ENCODE measurements at places on chromosomes 7 and 10.

DNA sequence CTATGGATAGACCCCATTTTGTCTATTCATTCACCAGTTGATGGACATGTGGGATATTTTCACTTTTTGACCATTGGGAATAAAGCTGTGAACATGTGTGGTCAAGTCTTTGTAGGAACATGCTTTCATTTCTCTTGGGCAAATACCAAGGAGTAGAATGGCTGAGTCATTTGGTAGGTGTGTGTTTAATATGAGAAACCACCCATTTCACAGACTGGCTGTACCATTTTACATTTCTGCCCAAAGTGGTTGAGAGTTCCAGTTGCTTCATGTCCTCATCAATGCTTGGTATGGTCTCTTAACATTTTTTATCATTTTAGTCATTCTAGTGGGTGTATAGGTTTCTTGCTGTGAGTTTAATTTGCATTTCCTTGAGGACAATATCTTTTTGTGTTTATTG, 124.9 kb upstream of the RHEB start:
- no peak for DNase-seq

DNA sequence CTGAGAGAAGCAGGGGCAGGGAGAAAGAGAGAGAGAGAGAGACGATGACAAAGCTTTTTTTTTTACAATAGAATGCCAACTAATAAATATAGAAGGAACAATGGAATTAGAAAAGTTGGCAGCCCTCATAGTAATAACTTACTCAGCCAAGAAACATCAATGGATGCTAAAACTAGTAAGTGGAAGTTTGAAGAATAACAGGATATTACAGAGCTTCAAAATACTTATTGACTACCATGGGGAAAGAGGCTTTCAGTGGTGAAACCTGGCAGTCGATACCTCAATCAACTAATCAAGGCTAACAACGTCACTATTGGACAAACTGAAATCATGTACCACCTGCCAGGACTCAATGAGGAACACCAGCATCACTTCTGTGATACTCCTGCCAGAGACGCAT, 100.5 kb upstream of the LRRC4 start:
- peak; percentile 62 for DNase-seq

DNA sequence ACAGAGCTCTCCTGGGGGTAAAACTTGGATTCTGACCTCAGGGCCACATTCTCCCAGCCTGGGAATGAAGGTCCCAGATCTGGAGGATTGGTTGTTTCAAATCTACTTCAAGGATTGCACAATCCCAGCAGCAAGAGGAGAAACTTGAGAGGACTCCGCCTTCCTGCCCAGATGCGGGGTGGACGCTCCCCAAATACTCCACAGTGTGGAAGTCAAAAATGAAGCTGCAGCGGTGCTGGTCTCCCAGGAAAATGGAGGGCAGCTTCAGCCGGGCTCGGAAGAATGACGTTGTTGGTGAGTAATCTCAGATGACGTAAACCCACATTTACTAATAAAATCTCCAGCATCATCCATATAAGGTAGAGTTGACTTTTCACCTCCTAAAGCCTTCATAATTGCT, 31.5 kb upstream of the PPP2R2D start:
- DNase-seq = no peak

- DNase-seq = no peak
Observed at GRCh38 chr7:93039282-93039681, 78.5 kb downstream of the SAMD9 start.

- no peak for DNase-seq
Observed at GRCh38 chr7:85614684-85615083, 427.8 kb upstream of the SEMA3D start.

GRCh38 chr10:67783606-67784294, 54.2 kb downstream of the DNAJC12 start:
- no peak for DNase-seq

DNA sequence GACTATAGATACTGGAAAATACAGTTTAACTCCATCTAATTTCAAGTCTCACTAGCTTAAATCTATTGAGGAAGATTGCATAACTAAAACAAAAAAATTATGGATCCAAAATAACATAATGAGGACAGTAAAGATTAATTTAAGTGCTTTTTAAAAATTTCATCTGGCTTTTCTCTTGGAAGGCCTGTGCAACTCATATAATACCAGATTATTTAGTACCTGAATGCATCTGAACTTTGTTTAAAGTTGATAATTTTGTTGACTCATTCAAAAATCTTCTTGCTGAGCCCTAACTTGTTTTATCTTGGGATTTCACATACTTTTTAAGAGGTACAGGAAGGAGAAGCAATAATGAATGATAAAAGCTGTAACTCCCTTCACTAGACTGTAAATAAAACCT, 146.5 kb downstream of the CSTF2T start:
- no peak for DNase-seq

DNA sequence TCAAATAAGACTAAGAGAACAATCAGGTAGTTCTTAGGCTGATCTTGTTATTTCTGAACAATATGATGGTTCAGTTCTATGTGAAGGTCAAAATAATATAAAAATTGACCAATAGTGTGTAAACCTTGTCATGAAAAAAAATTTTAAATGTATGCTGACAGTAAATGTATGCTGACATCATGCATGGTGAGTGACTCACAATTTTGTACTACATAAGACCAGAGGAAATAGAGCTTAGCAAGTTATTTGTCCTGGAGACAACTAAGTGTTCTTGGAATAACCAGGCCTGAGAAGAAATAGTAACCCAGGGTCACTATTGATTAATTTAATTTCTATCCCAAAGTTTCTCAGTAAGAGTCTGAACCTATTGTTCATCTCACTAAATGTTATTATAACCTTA, 182.2 kb upstream of the PCDH15 start:
- peak; percentile 4 for DNase-seq

GRCh38 chr7:47639495-47640110, 57.7 kb upstream of the TNS3 start:
- no peak for DNase-seq

- DNase-seq = no peak
Observed at GRCh38 chr7:37494926-37495325, 46.3 kb upstream of the ELMO1 start.

GRCh38 chr10:29136411-29136810, 152.5 kb upstream of the LYZL1 start:
- DNase-seq = no peak

GRCh38 chr7:101163279-101164070, 1.9 kb downstream of the VGF start:
- no peak for DNase-seq

DNA sequence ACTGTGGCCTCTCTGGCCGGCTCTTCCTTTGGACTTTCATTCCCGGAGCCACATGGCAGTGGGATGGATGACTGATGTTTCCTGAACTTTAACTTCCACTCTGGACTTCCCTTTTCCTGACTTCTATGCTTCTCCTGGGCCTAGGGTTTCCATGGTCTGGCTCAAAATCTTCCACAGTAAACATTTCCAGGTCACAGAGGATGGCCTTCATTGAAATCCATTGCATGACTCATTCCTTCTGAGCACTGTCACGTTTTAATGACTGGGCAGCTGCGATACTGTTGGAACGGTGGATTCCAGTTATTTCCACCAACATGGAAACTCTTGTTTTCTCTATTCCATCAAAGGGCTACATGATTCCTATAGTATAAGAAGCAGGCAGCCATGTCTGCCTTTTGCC, 24.4 kb upstream of the ZNF273 start:
- DNase-seq = peak; percentile 26

DNA sequence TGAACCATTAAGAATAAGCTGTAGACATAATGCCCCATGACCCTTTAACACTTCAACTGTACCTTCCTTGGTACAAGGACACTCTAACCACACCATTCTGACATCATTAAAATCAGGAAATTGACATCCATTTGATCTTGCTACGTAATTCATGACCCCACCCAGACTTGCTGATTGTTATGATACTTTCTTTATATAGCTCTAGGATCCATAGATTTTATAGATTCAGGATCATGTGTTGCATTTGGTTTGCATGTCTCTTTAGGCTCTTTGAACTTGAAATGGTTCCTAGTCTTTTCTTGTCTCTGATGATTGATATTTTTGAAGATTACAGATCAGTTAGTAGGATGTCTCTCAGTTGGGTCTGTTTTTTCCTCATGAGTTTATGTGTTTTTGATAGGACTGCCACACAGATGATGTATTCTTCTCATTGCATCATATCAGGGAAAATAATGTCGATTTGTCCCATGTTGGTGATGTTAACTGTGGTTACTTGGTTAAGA, 13.5 kb downstream of the CCM2 start:
- no peak for DNase-seq

DNA sequence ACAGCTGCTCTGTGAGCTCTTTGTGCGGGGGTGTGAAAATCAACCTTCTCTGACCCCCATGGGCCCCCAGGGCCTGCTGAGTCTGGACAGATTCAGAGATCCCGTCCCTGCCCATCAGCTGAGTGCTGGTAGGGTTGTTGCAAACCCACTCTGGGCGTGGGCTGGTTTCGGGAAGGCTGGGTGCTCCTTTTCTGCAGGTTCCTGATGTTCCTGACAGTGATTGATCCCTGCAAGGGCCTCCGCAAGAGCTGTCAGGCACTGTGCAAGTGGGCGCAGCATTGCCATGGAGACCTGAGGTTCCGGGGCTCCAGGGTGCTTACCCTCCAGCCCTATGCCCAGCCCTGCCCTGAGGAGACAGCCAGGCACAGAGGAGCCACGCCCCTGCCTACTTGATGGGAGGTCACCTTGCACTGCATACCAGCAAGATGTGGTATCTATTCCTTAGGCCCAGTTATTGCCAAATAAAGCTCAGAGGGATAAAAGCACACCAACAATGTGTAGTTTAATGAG, 44.3 kb upstream of the INPP5A start:
- no peak for DNase-seq

- no peak for DNase-seq
Observed at GRCh38 chr10:133364645-133365431, 7.0 kb upstream of the FUOM start.

GRCh38 chr7:83149466-83149865, 13.2 kb downstream of the PCLO start:
- DNase-seq = no peak

GRCh38 chr10:107653832-107654287, 489.4 kb upstream of the SORCS1 start:
- DNase-seq = peak; percentile 3

DNA sequence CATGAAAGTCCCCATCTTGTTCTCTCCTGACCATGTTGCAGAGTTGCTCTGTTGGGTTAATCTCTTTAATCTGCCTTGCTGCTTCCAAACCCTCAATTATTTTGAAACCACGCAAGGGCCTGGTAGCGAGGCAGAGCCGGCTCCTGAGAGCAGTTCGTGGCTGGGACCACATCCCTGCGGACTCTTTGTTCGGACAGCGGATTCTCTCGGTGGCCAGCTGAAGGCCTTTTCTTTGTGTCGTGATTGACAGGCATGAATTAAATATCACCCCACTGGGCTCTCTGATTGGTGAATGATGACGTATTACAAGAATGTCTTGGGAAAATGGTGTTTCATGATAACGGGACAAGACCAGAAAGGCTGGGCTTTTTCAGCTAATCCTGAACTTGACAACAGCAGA, 66.9 kb upstream of the ARHGAP21 start:
- no peak for DNase-seq

DNA sequence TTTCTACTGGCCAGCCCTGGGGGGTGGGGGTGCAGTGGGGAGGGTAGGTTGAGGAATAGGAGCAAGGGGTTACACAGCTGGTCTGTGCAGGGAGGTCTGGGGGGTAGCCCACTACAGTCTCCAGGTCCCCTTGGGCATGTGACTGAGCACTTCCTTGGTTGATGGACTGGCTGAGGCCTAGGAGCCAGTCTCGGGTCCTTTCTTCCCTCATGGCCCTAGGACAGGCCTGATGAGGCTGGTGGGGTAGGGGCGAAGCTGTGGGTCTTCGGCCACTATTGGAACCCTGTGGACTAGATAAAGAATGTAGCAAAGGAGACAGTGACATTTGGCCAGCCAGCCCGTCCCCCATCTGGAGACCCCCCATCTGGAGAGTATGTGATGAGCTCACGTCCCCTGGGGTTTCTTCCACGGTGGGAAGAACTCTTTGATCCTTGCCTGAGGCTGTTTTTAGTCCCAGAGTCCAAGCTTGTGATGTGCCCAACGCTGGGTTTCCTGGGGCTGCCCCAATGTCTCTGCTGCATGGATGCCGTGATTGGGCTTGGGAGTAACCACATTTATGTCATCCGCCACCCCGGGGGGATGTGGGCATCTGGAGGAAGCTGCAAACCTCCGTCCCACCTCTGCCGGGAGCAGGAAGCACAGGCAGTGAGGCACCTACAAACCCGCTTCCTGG, 20.7 kb downstream of the FAM241B start:
- DNase-seq = no peak

Data from kidney capillary endothelial cell (primary cell).